Activated T-cell treated with anti-CD3 and anti-CD28 coated beads, Interleukin-2, amount 50 U/mL, for 72 hours (primary cell): ENCODE measurements at places on chromosomes 1 and 21. TPM values are rescaled to one million over a fixed set of nuclear protein-coding genes. Genes with fewer than 3 reads are reported as not detected.

GRCh38 chr1:197083474-197083873 lies 16.4 kb upstream of the F13B start:
- peaks cover 51% of the 10 kb centered on the region for H3K36me3 ChIP-seq
- no peak for DNase-seq

GRCh38 chr1:54844564-54844963 lies 42.4 kb downstream of the DHCR24 start:
- H3K4me1 ChIP-seq: no peaks in the 10 kb centered on the region
- H3K36me3 ChIP-seq: no peaks in the 10 kb centered on the region
- DNase-seq: no peak
- H3K27ac ChIP-seq: no peak overlapping the region
- no peak overlapping the region for H3K4me3 ChIP-seq
- H3K27me3 ChIP-seq: no peaks in the 10 kb centered on the region

GRCh38 chr1:237383791-237384190 lies 341.8 kb downstream of the RYR2 start:
- DNase-seq: no peak
- no peaks in the 10 kb centered on the region for H3K4me1 ChIP-seq
- no peak overlapping the region for H3K27ac ChIP-seq
- H3K27me3 ChIP-seq: no peaks in the 10 kb centered on the region

The TACSTD2 gene
- total RNA-seq: 0.21 TPM

DNA sequence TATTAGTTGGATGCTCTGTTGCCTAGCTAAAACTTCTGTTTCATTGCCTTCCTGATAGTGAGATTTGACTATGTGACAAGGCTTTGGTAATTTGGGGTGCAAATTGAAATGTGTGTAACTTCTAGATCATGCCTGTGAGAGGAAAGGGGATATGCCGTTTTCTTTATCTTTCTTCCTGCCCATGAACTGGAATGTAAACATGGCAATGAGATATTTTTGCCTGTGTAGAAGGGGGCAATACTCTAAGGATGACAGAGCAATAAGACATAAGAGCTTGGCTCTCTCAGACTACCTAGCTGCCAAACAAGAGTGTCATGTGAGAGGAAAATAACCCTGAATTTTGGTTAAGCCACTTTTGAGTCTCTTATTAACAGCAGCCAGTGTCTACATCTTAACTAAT lies 49.7 kb downstream of the RAP1A start:
- peaks cover 63% of the 10 kb centered on the region for H3K4me1 ChIP-seq
- H3K4me3 ChIP-seq: no peak overlapping the region
- no peak for DNase-seq
- no peaks in the 10 kb centered on the region for H3K27me3 ChIP-seq

The AKR7A3 gene
- 0.46 TPM for total RNA-seq

DNA sequence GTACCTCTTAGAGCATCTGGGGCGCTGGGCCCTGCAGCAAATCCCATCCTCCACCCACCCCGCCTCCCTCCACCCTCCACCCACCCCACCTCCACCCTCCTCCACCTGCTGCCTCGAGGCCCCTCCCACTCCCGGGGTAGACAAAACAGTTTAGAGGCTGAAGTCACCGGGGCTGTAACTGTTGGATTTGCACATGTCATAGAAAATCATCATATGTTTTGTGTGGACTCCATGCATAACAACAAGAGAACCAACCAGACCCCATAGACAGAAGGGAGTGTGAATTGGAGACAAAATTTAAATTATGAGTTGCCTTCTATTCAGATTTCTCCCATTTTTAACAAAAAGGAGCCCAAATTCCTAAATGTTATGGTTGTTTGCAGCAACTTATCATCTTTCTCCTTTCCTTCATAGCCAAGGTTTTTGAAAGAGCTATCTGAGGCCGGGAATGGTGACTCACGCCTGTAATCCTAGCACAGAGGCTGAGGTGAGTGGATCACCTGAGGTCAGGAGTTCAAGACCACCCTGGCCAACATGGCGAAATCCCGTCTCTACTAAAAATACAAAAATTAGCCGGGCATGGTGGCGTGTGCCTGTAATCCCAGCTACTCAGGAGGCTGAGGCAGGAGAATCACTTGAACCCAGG lies 28.2 kb upstream of the LGALS8 start:
- DNase-seq: no peak
- no peak overlapping the region for H3K4me3 ChIP-seq
- no peak overlapping the region for H3K27ac ChIP-seq
- peaks cover 9% of the 10 kb centered on the region for H3K4me1 ChIP-seq
- H3K27me3 ChIP-seq: peaks cover 33% of the 10 kb centered on the region

DNA sequence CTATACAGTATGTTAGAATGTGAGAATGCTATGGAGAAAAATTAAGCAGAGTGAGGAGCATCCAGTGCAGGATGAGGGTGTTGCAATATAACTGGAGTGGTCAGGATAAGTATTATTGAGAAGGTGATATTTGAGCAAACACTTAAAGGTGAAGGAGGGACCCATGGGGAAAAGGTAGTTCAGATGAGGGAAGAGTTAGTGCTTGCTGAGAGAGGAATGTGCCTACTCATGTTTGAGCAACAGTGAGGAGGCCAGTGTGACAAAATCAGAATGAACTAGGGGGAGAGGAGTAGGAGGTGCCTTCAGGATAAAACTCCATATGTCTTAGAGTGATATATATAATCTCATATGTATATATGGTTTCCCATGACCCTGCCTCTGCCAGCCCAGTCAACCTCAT lies 6.2 kb upstream of the TRIM45 start:
- H3K27ac ChIP-seq: no peak overlapping the region
- peaks cover 7% of the 10 kb centered on the region for H3K27me3 ChIP-seq
- no peaks in the 10 kb centered on the region for H3K4me1 ChIP-seq
- no peak for DNase-seq

- no peak for DNase-seq
- no peaks in the 10 kb centered on the region for H3K36me3 ChIP-seq
- no peak overlapping the region for H3K4me3 ChIP-seq
- no peaks in the 10 kb centered on the region for H3K27me3 ChIP-seq
- peaks cover 15% of the 10 kb centered on the region for H3K4me1 ChIP-seq
These were observed 58.8 kb downstream of the TOR1AIP2 start for GRCh38 chr1:179818743-179819173.

The FBLIM1 gene
- total RNA-seq: not detected

DNA sequence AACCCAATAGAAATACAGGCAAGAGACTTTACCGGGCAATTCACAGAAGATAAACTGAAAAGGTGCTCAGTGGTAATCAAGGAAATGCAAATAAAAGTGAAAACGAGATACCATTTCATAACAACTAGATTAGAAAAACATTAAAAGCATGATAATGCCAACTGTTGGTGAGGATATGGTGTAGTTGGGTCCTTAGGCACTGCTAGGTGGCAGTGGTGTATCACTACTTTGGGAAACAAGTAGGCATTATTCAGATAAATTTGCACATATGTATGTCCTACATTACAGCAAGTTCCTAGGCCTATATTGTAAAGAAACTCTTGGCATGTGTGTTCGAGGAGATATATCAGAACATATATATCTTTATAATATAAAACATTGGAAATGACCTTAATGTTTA lies 31.0 kb downstream of the AZIN2 start:
- H3K36me3 ChIP-seq: peaks cover 5% of the 10 kb centered on the region
- H3K4me3 ChIP-seq: no peak overlapping the region
- no peak overlapping the region for H3K27ac ChIP-seq
- H3K4me1 ChIP-seq: no peaks in the 10 kb centered on the region
- no peak for DNase-seq
- H3K27me3 ChIP-seq: no peaks in the 10 kb centered on the region

GRCh38 chr1:51230501-51231078 lies 5.5 kb upstream of the RNF11 start:
- H3K36me3 ChIP-seq: no peaks in the 10 kb centered on the region
- no peaks in the 10 kb centered on the region for H3K27me3 ChIP-seq
- H3K4me1 ChIP-seq: peaks cover 18% of the 10 kb centered on the region
- H3K27ac ChIP-seq: no peak overlapping the region

- no peaks in the 10 kb centered on the region for H3K4me1 ChIP-seq
- H3K4me3 ChIP-seq: no peak overlapping the region
- no peak for DNase-seq
These were observed 470.2 kb downstream of the CAMTA1 start for GRCh38 chr1:7255303-7256058.

The LCE1F gene
- not detected for total RNA-seq

GRCh38 chr1:30083800-30084464 lies 639.5 kb downstream of the MATN1 start:
- no peak for DNase-seq
- no peak overlapping the region for H3K4me3 ChIP-seq
- H3K4me1 ChIP-seq: no peaks in the 10 kb centered on the region
- no peaks in the 10 kb centered on the region for H3K36me3 ChIP-seq
